ENCODE measurements at places on chromosomes 5 and 9. TPM values are rescaled to one million over a fixed set of nuclear protein-coding genes. Genes with fewer than 3 reads are reported as not detected.

Gene CTXN3
- not detected for total RNA-seq

DNA sequence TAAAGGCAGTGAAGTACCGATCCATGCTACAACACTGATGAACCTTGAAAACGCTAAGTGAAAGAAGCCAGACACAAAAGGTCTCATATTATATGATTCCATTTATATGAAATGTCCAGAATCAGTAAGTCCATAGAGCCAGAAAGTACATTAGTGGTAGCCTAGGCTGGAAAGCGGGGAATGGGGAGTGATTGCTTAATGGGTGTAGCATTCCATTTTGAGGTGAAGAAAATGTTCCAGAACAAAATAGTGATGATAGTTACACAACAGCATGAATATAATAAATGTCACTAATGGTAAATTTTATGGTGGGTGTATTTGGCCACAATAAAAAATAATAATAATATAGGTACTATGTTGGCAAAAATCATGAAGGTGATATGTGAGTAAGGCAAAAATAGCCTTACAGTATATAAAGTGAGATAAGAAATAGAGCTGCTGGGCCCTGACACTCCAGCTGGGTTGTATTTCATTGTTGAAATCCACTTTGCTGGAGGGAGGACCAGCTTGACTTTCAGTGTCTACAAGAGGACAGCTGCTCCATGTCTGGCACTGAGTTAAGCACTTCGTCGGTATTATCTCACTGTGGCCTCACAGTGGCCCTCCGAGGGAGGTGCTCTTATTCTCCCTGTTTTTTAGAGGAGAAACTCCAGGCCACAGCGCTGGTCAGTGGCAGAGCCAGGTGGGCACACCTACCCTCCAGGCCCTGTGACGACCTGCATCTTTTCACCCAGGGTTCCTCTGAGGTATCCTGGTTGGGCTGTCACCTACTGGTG lies 22.4 kb upstream of the ANGPTL2 start:
- no peak for DNase-seq

GRCh38 chr5:136046246-136046645 lies 17.5 kb downstream of the TGFBI start:
- no peak for DNase-seq

- DNase-seq: no peak
These were observed 1.1 kb downstream of the KIF2A start for GRCh38 chr5:62306896-62307689.

Gene SLC22A4
- total RNA-seq: 2.6 TPM

Gene LRRC8A
- 27.5 TPM for total RNA-seq

- no peak for DNase-seq
These were observed 27.2 kb downstream of the NDUFAF2 start for GRCh38 chr5:60972231-60972630.

Gene OCLN
- 22.6 TPM for total RNA-seq

Gene SPATA31D1
- not detected for total RNA-seq

GRCh38 chr5:170142196-170142595 lies 36.5 kb downstream of the FOXI1 start:
- peak; percentile 33 for DNase-seq

- no peak for DNase-seq
These were observed 613 bp upstream of the COL15A1 start for GRCh38 chr9:98942906-98943681.

- DNase-seq: peak; percentile 66
These were observed 27.4 kb downstream of the FAM219A start for GRCh38 chr9:34430843-34431437.

Gene CDC20B
- not detected for total RNA-seq

Gene PNPLA7
- 4.4 TPM for total RNA-seq

GRCh38 chr5:67963789-67964519 lies 251.6 kb upstream of the PIK3R1 start:
- no peak for DNase-seq

Gene GARIN3
- total RNA-seq: not detected

Gene CER1
- 0.30 TPM for total RNA-seq

GRCh38 chr5:133373121-133373870 lies 239.0 kb downstream of the FSTL4 start:
- DNase-seq: no peak

GRCh38 chr9:113807173-113808061 lies 68.7 kb upstream of the ZNF618 start:
- peak; percentile 59 for DNase-seq
